Activated effector memory CD4-positive, alpha-beta T cell treated with Interleukin-2 at 50 U/mL for 16 hours (primary cell): ENCODE measurements at places on chromosomes 7 and 10.

DNA sequence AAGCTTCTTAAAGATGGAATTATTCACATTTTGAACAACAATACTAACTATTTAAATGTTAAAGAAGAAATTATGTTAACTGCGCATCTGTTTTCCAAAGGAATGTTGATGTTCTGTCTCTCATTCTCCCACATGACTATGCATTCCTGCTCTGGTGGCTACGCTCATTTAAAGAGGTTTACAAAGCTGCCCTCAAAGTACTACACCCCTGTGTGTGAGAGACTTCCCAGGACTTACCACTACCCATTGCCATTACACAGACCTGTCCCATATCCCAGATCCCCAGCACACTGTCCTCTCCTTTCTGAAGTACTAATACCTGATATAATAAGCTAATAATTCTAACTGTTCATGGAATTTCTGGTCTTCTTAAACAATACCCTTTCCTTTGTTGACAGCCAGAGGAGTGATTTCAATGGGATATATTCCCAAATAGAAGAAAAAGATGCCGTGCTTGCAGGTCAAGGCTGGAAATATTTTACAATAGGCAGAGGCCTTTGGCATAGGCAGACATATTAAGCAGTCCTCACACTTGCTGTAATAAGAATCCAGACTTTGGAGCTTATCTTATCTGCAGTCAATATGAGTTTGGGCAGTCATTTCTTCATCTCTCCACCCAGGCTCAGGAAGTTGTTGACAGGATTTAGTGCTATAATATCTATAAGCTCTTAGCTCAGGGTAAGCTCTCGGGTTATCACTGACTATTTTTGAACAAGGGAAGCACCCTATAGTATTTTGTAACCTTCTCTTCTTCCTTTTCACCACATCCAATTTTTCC is 12.2 kb downstream of the LIPF start:
- no peak for DNase-seq

GRCh38 chr10:18230794-18231193 is 90.6 kb downstream of the CACNB2 start:
- DNase-seq = no peak

DNA sequence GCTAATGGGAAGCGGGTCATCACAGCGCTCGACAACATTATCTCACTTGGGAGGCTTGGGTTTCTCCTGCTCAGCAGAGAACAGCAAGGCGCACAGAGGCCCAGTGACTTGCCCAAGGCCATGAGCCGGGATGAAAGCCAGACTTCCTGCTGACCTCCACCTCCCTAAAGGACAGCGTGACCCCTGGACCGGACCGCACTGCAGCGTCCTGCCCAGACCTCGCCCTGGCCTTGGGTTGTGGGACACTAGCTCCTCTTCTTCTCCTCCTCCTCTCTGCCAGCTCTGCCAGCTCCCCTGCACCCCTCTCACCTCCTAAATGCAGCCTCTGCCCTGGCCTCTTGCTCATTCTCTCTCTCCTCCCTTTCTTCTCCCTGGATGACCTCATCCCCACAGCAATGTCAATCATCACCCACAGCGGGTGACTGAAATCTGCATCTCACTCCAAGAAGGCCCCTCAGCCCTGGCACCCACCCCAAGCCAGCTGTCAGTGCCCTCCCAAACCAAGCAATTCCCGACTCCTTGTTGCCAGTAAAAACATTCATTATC is 19.4 kb downstream of the SPOCK2 start:
- DNase-seq = no peak

GRCh38 chr10:29588629-29589421 is 45.9 kb downstream of the SVIL start:
- DNase-seq = no peak

DNA sequence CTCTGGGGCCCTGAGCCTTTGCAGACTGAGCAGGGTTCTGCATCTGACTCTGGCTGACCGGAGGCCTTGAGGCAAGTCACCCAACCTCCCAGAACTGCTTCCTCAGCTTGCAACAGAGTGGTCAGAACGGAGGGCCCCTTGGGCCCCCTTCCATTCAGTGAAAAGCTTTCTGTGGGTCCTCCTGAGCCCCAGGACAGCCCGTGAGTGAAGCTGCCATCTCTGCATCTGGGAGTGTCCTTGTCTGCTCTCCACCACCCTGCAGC is 224.7 kb downstream of the DNAJB6 start:
- no peak for DNase-seq

DNA sequence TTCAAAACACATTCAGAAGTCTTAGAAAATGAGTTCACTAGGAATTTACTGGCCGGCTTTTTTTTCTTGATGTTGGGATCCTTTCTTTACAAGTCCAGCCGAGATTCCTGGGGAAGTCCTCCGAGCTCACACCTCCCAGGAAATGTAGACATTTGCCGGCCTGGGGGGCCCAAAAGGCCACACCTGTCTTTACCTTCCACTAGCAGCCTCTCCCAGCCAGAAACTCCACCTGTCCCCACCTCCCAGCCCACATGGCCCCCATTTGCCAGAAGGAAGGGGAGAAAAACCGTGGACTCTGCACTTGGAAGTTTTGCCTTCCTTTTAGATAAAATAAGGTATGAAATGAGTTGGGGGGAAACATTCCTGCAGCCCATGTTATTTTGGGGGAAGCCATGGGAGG is 27.6 kb upstream of the EMX2 start:
- no peak for DNase-seq

- DNase-seq = no peak
Measured at GRCh38 chr7:71272509-71273490, 140.9 kb downstream of the GALNT17 start.
